ENCODE measurements at places on chromosomes 1 and 21. TPM values are rescaled to one million over a fixed set of nuclear protein-coding genes. Genes with fewer than 3 reads are reported as not detected.

USH2A gene
- not detected for total RNA-seq

NIPAL3 gene
- total RNA-seq, result 31.4 TPM

SYDE2 gene
- total RNA-seq, result 17.0 TPM

PLA2G5 gene
- 18.7 TPM for total RNA-seq

OR14K1 gene
- not detected for total RNA-seq

BMP8A gene
- not detected for total RNA-seq

LRRC53 gene
- not detected for total RNA-seq

HSF2BP gene
- 0.78 TPM for total RNA-seq

MARK1 gene
- 11.9 TPM for total RNA-seq

PROK1 gene
- total RNA-seq, result 0.63 TPM

LIN28A gene
- total RNA-seq, result not detected

GJC2 gene
- 0.95 TPM for total RNA-seq

NUP210L gene
- total RNA-seq, result 0.14 TPM

LRRC38 gene
- total RNA-seq, result not detected

CYP4B1 gene
- 117 TPM for total RNA-seq

AK5 gene
- 1.4 TPM for total RNA-seq

SELL gene
- total RNA-seq, result 4.2 TPM

C1QA gene
- 501 TPM for total RNA-seq

GBP6 gene
- not detected for total RNA-seq

MATN1 gene
- total RNA-seq, result not detected

BARHL2 gene
- not detected for total RNA-seq

TNFRSF1B gene
- total RNA-seq, result 58.7 TPM

Data from thoracic aorta (tissue), 2 donors.